SHP77 treated with DMSO at 0.1 percent for 48 hours (cell line): ENCODE measurements at places on chromosomes 2 and 18.

DNA sequence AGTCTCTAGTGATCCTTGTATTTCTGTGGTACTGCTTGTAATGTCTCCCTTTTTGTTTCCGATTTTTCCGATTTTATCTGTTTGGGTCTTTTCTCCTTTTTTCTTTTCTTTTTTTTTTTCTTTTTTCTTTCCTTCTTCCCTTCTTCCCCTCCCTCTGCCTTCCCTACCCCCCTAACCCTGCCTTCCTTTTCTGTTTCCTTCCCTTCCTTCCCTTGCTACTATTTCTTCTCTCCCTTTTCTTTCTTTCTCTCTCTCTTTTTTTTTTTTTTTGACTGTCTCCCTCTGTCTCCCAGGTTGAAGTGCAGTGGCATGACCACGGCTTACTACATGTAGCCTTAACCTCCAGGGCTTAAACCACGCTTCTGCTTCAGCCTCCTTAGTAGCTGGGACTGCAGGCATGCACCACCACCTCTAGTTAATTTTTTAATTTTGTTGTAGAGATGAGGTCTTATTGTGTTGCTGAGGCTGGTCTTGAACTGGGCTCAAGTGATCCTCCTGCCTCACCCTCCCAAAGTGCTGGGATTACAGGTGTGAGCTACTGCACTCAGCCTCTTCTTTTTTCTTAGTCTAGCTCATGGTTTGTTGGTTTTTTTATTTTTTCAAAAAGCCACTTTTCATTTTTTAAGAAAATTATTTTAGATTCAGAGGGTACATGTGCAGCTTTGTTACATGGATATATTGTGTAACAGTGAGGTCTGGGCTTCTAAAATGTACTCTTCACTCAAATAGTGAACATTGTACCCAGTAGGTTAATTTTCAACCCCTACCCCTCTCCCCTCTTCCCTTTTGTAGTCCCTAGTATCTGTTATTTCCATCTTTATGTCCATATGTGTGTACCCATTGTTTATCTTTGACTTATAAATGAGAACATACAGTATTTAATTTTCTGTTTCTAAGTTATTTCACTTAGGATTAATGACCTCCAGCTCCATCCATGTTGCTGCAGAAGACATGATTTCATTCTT is 24.7 kb downstream of the CCDC138 start:
- DNase-seq = no peak

DNA sequence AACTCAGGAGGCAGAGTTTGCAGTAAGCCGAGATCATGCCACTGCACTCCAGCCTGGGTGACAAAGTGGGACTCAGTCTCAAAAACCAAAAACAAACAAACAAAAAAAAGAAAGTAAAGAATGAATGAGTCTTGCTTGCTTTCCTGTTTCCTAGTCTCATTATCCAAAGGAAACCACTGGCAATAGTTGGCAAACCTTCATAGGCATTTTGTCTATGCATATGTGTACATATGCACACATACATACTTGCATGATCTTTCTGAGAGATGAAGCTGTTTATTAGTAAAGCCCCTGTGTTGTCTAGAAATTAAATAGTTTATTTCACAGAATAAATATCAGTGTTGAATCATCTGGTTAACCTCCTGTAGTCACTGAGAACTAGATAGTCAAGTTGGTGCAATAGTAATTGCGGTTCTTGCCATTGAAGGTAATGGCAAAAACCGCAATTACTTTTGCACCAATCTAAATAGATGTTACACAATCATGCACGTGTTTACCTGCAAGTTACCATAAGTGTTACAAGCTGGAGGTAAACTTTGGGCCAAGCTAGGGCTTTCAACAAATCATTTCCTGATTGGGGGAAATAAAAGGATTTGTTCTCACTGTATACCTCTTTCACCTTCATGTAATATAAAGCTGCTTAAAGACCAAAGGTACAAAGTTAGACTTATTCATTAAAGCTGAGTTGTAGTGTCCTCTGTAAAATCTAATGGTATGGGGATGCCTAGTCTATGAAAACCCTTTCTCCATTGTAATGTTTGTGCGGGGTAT is 24.7 kb downstream of the SLC20A1 start:
- DNase-seq = no peak

DNA sequence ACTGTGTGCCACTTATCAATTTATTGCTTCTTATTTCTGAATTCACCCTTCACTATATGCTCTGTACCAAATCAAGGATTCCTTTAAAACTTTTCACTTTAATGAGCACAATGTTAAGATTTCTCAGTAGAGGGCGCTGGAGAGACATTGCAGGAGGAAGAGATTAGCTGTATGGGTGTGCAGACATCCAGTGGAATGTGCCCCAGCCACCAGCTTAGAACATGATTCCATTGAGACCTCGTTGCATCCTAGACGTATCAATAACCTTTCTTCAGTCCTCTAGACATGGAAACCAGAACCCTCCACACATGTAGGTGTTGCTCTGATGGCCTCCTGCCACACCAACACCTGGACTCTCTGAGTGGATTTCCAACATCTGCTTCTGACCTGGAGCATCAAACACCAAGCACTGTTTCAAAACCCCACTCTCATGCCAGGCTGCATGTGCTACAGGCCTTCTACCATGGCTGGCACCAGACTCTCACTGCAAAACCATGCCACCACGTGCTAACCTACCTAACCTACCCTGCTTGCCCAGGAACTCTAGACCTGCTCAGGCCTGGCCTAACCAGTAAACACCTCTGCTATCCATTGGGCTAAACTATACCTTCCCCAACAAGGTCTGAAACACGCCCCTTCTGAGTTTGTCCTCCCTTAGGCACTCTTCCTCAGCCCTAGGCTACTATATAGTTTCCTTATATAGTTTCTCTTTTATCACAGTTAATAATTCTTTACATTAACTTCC is 633.2 kb upstream of the PKDCC start:
- DNase-seq = no peak

GRCh38 chr2:26706616-26707473 is 14.3 kb downstream of the KCNK3 start:
- DNase-seq = no peak

DNA sequence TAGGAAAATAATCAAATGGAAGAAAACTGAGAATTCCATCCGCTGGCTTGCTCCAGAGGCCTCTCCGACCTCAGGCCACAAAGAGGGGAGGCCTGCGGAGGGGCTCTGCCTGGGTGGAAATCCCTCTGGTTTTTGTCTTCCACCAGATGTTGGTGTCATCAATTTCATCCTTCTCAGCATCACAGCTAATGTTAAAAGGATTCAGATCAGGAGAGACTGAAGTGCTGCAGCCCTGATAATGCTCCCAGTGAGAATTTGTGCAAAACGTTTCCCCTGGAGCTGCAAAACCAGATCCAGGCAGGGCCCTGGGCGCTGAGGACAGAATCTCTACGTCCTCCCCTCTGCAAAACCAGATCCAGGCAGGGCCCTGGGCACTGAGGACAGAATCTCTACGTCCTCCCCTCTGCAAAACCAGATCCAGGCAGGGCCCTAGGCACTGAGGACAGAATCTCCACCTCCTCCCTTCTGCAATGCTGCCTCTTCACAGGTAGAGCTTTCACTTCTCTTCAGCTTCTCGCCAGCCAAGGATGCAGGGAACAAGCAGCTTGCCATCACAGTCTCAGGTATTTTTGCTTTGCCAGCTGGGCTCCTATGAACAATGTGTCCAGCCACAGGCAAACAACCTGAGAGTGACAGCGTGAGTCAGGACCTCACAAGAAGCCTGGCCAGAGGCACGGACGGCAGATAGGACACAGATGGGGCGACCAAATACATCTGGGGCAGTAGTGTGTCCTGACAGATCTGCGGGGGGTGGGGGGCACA is 81.2 kb downstream of the TMEM18 start:
- no peak for DNase-seq

DNA sequence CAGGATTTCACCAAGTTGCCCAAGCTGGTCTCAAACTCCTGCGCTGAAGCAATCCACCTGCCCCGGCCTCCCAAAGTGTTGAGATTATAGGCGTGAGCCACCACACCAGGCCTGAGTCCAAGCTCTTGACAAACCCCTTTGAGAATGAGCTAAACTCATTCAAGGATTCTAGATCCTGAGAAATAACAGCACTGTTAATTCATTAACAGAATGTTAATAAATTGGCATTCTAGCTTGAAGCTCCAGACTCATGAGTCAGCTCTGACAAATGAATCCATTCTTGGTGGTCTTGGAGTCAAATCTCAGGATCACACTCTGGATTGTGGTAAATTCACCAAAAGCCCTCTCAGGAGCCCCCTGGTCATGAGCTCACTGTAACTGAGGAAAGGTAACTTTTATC is 1.8 kb downstream of the NARS1 start:
- DNase-seq = no peak

DNA sequence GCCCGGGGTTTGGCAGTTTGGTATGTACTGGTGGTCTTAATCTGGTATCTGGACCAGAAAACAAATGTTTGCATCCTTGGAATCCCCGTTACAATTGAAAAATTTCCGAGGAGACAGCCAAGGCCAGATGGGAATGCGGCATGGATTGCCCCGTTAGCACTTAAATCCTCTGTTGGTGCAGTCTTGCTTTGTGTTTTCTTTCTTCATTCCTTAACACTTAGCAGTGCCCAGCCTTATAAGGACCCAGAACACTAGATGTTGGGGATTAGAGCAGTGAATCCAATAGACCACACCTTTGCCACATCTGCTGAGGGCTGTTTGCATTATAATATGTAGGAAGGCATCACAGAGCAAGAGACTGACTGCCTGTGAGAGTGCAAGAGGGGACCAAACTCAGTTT is 12.8 kb upstream of the ZNF532 start:
- DNase-seq = no peak
